ENCODE measurements at places on chromosomes 5 and 9.
A peak's percentile ranks its signal among the peaks of the same experiment; 100 is the strongest.

DNA sequence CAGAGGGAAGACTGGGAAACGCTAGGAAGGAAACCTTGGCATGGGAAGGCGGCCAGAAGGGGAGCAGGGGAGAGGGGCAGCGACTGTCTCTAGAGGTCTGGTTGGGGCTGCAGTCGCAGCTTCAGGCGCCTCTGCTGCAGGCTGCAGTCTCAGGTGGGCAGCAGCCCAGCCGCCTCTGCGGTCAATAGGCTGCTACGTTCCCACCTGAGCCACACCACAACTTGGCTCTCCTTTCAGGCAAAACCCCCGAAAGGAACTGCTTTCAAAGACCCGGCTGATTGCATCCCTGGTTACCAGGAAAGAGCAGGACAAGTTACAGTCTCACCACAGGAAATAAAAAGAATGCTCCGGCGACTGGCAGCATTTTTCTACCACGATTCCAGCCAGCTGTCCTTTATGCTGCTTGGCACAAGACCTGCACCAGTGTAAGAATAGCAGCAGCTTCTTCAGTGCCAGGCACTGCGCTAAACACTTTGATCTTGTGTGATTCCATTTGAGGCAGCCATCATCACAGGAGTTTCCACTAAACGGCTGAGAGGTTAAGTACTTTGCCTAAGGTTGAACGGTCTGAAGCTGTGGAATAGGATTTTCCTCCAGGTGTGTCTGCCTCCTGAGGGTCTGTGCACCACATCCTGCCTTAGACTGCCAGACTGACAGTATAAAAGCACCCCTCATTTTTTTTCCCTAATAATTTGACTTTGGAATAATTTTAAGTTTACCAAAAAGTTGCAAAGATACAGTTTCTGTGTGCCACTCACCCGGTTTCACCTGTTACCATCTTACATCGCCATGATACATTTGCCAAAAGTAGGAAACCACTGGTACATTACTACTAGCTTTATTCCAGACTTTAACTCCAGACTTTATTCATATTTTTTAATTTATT lies 7.5 kb downstream of the RPS14 start:
- DNase-seq = no peak

DNA sequence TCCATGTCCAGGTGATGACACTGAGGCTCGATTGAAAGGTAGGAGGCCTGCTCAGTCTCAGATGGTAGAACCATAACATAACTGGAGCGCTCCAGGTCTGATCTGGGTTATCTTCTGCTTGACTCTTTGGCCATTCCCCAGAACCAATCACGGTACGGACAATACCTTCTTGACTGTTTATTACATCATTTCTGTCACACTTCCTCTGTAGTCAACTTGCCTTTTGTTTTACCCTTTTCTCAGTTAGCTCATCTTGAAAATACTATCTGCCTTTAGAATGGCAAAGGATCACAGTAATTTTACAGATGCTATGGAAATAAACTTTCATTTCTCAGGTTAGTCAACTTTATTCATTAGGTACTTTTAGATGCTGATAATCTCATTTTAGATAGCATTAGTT lies 22.4 kb downstream of the GLRA1 start:
- DNase-seq = no peak

GRCh38 chr9:135448663-135449100 lies 30.9 kb upstream of the PPP1R26 start:
- DNase-seq = no peak

DNA sequence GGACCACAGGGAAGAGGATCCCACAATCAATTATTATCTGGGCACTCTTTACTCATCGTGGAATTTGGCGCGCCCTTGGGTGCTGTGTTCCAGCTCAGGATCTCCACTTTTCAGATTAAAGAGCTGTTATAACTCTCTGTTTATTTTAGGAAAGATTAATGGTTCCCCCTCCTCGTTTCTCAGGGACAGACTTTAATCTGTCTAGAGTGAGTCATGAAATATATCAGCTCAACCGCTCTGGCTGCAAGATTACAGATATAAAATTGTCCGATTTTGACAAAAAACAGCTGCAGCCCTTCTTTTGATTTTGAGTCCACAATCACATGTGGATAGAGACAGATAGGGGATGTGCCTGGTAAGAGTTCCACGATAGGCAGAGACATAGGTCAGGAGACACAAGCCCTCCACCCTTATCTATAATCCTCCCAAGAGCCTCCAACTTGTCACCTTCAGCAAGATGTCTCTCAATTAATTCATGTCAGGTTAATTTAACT lies 77.6 kb upstream of the ANKRD55 start:
- peak; percentile 24 for DNase-seq

DNA sequence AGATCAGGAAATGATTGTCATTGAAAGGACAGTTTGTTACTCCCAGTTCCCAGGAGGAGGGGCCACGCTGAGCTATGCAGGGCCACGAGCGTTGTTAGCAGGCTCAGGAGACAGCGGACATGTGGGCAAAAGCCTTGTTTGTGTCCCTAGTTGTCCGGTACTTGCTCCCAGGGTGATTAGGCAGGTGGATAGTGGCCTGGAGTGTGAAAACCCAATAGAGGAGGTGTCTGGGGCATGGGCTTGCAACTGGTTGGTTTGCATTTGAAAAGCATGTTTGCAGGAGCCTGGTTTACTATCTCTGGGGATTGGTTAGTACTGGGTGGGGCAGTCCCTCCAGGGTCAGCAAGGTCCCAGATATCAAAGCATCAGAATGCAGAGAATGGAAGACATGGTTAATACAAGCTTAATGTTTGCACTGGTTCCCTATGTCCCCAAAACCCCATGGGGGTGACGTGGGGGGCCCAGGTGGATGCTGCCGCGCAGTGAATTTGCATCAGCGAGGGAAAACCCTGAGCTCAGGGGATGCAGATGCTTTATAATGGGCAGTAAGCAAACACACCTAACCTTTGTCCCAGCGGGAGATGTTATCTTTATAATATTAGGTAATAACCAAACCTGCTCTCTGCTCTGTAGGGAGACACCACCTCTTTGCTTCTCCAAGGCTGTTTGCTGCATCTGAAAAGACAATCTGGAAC lies 39.7 kb downstream of the ROPN1L start:
- DNase-seq = no peak

- DNase-seq = no peak
These were observed 567.5 kb downstream of the ELAVL2 start for GRCh38 chr9:23258569-23258968.

DNA sequence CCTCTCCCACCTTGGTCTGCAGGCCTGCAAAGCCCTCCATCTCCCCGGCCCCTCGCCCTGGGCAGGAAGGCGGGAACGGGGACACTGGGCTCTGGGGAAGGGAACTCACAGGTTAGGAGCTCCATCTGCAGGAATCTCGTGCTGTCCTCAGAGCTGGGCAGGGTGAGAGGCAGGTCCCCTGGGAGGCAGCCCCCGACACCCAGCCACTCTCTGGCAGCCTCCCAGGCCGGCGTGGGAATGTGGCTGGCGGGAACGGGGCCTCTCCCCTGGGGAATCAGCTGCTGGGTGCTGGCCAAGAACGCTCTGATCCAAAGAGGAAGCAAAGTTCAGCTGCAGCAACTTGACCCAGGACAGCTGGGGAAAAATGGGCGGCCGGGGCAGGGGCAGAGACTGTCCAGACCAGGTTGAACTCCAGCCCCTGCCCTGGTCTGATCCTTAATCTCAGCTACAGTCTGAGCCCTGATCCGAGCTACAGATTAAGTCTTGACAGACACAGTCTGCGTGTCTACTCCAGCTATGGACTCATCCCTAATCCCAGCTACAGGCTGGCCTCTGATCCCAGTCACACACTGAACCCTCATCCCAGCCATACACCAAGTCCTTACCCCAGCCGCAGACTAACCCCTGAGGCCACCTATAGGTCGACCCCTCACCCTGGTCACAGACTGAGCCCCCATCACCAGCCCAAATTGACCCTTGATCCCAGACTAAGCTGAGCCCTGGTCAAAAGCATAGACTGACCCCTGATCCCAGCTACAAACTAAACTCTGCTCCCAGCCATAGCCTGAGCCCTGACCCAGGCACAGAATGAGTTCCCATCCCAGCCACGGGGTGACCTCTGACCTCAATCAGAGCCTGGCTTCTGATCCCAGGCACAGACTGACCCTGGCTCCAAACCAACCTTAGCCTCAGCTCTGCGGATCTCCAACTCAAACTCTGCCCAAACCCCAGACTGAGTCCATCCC lies 37.3 kb upstream of the EGFL7 start:
- DNase-seq = peak; percentile 71

GRCh38 chr5:83731638-83732037 lies 11.0 kb upstream of the HAPLN1 start:
- DNase-seq = no peak

GRCh38 chr5:10045376-10045775 lies 204.3 kb downstream of the ATPSCKMT start:
- no peak for DNase-seq

- DNase-seq = no peak
These were observed 50.8 kb downstream of the ADAMTS12 start for GRCh38 chr5:33840927-33841547.

- no peak for DNase-seq
These were observed 3.9 kb downstream of the RASGRF2 start for GRCh38 chr5:80963966-80964481.

GRCh38 chr5:35046774-35047173 lies 975 bp downstream of the AGXT2 start:
- DNase-seq = no peak

- DNase-seq = no peak
These were observed 13.2 kb downstream of the IRX2 start for GRCh38 chr5:2738156-2738699.

- DNase-seq = no peak
These were observed 2.2 kb upstream of the CLINT1 start for GRCh38 chr5:157860898-157861890.

- DNase-seq = no peak
These were observed 24.0 kb upstream of the ADAM19 start for GRCh38 chr5:157599565-157599964.

DNA sequence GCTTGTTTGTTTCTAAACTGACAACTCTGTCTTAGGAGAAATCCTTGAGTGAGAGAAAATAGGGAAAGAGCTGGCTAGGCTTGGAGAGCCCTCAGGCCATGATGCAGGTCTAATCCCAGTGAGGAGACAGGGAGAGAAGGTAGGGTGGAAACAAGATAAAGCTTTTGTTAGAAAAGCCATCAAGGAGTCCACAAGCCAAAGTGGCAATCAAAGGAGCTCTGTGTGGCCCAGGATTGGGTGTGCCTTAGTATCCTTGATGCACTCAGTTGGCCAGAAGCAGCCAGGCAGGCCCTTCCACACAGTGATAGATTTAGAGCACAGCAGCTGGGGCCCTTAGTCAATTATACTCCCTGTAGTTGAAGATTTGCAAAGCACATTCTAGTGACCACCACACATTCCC lies 73.9 kb downstream of the ALDH7A1 start:
- no peak for DNase-seq

DNA sequence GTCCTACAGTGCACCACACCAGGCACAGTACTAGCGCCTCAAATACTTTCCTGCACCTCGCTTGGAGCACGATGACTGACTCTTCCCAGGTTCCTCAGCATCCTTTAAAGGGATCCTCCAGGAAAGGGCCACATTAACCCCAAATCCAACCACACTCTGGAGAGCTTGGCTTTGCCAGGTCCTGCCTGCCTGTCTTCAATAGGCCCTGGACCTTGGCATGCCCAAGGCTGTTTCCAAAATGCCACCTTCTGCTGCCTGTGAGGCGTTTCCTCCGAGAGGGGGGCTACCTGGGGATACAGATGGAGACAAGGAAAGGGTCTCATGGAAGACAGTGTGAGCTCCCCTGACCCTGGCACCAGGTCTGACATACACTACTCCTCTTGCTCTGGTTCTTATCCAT lies 169.9 kb downstream of the DAB2IP start:
- DNase-seq = no peak

DNA sequence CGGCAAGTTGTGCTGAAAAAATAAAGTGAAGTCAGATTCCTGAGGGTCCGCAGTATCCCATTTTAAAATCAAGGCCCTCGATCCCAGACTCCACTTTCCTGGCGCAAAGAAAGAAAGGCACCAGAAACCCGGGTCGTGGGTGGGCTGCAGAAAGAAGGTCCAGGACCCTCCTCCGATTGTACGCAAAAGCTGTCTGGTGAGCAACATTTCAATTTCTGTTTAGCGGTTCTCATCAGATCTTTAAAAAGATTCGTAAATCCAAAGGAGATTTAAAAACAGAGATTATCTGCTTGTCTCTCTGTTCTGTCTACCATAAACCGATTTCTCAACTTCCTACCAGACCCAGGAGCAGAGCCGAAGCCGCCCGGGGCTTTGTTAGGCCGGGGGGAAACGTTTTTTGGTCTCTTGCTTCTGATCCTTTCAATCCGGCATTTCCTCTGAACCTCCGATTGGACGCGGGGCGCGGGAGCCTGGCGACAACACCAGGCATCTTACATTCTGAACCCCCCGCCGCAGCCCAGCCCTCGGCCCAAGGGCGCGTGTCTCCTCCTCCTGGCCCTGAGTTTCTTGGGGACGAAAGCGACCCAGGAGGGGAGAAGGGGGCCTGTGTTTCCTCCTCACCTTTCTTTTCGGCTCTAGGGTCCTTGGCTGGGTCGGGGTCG lies 746 bp downstream of the NKX2-5 start:
- DNase-seq = no peak

DNA sequence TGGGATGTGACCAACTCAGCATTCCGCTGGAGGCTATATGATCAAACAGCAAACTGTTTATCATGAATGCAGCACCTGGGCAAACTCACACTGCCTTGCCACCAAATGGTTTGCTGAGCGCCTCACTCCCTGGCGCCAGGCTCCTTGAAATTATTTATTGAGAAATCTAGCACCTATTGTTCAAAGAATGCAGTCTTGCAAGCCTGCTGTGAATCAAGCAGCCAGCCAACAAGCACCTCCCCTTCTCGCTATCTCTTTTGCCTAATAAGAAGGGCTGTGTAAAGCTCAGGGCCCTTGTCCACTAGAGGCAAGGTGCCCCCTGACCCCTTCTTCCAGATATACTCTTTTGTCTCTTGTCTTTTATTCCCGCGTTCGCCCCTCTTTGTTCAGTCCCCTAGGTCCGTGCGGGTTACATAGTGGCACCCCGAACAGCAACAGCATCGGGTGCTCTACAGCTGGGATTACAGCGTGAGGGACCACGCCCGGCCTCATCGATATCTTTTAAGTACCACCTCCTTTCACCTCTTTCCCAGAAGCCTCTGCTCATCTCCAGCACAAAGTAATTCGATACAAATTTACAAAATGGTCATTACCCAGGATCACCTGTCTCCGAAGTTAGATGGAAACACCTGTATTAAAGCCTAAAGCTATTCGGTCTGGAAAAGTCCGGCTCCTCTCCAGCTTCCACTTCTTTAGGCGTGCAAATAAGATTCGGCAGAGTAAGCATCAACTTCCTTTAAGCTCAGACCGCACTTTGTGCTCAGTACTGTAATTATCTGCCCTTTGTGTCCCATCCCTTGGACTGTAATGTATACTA lies 896 bp downstream of the RIGI start:
- no peak for DNase-seq

Data from COLO829 (cell line).